Metanephros (tissue), 2 donors: ENCODE measurements at places on chromosomes 5 and 9. TPM values are rescaled to one million over a fixed set of nuclear protein-coding genes. Genes with fewer than 3 reads are reported as not detected.

The PCDHB2 gene
- total RNA-seq = 6.2 TPM

The IL4 gene
- total RNA-seq = not detected

The PROB1 gene
- total RNA-seq = 11.2 TPM

The SV2C gene
- 0.18 TPM for total RNA-seq

The PIP5KL1 gene
- 2.3 TPM for total RNA-seq
